ENCODE measurements at places on chromosomes 12 and 14. TPM values are rescaled to one million over a fixed set of nuclear protein-coding genes. Genes with fewer than 3 reads are reported as not detected.

LALBA gene
- not detected for total RNA-seq

DTX3 gene
- 18.1 TPM for total RNA-seq

ZDHHC22 gene
- 0.37 TPM for total RNA-seq

TRAF3 gene
- total RNA-seq = 27.4 TPM
